ENCODE measurements at places on chromosomes 5 and 9. TPM values are rescaled to one million over a fixed set of nuclear protein-coding genes. Genes with fewer than 3 reads are reported as not detected.

SHOC1 gene
- total RNA-seq, result not detected

FAM193B gene
- 18.6 TPM for total RNA-seq

PKN3 gene
- 0.79 TPM for total RNA-seq

CCNI2 gene
- total RNA-seq, result not detected

POLK gene
- 24.3 TPM for total RNA-seq

DAB2IP gene
- total RNA-seq, result 4.4 TPM

GABRA6 gene
- total RNA-seq, result not detected

AIF1L gene
- 0.16 TPM for total RNA-seq

ARL14EPL gene
- 0.69 TPM for total RNA-seq

RCL1 gene
- total RNA-seq, result 7.6 TPM

CLTB gene
- 103 TPM for total RNA-seq

PCDHGB7 gene
- 5.2 TPM for total RNA-seq

HAVCR1 gene
- not detected for total RNA-seq

TMEFF1 gene
- 2.3 TPM for total RNA-seq

SPATA6L gene
- total RNA-seq, result 0.26 TPM

ROPN1L gene
- 0.32 TPM for total RNA-seq

Measured in bronchial smooth muscle cell (primary cell).